ENCODE measurements at places on chromosomes 4 and X. TPM values are rescaled to one million over a fixed set of nuclear protein-coding genes. Genes with fewer than 3 reads are reported as not detected.

The SLC2A9 gene
- total RNA-seq: 2.4 TPM

GRCh38 chrX:9746148-9746888 is 19.3 kb downstream of the GPR143 start:
- no peak for DNase-seq

DNA sequence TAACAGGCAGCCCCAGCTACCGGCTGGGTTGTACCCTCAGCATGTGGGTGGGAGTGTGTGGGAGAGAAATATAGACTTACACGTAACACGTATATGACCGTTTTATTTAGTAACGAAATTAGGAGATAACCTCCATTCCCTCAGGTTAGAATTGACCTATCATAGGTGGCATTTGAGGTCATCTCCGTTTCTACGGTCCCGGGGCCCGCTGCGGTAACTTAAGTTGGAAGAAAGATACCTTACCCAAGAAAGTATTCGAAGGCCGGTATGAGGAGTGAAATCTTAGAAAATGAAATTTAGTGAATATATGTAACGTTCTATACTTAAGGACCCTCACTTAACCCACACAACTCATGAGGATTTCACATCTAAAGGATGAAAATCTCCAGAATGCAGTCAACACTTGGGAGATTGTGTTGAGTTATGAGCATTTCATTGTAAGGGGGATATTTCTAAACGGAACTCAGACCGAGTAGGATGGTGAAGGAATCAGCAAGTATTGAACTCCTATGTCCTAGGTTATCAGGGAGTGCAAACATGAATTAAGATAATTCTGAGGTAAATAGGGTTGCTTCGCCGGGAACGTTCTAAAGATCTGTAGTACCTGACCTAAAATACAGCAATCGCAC is 891 bp downstream of the CISD2 start:
- no peak for DNase-seq

DNA sequence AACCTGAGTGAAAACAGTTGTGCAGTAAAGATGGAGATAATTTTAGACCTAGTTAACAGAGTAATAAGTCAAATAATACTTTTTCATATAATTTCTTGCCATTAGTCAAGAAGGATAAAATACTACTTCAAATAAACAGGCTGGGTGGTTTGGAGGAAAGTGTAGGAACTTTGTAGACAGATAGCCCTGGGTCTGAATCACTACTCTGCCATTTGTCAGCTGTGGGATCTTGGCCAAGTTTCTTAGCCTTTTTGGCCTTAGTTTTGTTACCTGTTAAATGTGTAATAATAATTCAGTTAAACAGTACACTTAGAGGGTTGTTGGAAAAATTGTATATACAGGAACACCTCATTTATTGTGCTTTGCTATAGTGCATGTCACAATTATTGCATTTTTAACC is 163.7 kb downstream of the NPNT start:
- DNase-seq: no peak
